ENCODE measurements at places on chromosomes 4 and X.

GRCh38 chr4:76457885-76458284 is 22.9 kb downstream of the SHROOM3 start:
- DNase-seq, result no peak

- no peak for DNase-seq
Measured at GRCh38 chr4:180571516-180572055, 1671.6 kb upstream of the TENM3 start.

- no peak for DNase-seq
Measured at GRCh38 chr4:113682730-113683537, 78.6 kb downstream of the CAMK2D start.

DNA sequence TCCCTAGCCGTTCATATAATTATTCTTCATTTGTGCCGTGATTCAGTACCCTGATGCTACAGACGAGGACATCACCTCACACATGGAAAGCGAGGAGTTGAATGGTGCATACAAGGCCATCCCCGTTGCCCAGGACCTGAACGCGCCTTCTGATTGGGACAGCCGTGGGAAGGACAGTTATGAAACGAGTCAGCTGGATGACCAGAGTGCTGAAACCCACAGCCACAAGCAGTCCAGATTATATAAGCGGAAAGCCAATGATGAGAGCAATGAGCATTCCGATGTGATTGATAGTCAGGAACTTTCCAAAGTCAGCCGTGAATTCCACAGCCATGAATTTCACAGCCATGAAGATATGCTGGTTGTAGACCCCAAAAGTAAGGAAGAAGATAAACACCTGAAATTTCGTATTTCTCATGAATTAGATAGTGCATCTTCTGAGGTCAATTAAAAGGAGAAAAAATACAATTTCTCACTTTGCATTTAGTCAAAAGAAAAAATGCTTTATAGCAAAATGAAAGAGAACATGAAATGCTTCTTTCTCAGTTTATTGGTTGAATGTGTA is 7.0 kb downstream of the SPP1 start:
- no peak for DNase-seq

GRCh38 chr4:98601708-98602107 is 56.7 kb downstream of the TSPAN5 start:
- no peak for DNase-seq

- DNase-seq, result no peak
Measured at GRCh38 chr4:100284129-100284880, 94.0 kb upstream of the DDIT4L start.

DNA sequence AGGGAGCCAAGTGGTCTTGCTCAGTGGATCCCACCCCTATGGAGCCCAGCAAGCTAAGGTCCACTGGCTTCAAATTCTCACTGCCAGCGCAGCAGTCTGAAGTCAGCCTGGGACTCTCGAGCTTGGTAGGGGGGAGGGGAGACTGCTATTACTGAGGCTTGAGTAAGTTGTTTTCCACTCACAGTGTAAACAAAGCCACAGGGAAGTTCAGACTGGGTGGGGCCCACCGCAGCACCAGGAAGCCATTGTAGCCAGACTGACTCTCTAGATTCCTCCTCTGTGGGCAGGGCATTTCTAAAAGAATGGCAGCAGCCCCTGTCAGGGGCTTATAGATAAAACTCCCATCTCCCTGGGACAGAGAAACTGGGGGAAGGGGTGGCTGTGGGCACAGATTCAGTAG is 721.0 kb upstream of the NDST4 start:
- no peak for DNase-seq

- no peak for DNase-seq
Measured at GRCh38 chr4:111535792-111536191, 609.5 kb upstream of the FAM241A start.

GRCh38 chrX:72273718-72274117 is 3.3 kb downstream of the RPS4X start:
- DNase-seq, result no peak

DNA sequence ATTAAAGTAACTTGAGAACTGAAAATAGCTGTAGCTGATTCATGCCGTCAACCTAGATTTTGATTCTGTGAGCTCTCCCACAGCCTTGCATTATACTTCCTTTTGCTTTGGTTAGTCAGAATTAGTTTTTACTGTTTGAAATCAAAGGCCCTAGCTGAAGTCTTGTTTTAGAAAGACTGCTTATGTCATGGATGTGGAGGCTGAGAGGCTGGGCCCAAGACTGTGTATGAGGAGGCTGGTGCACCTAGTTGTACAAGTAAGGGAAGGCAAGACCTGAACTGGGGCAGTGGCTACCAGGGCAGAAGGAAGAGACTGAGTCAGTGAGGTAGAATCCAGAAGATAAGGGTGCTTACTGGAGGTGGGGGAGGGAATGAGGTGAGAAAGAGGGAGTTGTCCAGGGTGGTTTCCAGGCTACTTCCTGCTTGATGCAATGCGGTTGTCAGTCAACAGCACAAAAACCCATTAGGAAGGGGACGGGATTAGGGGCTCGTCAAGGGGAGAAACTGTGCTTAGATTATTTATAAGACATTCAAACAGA is 76.2 kb upstream of the PAGE3 start:
- DNase-seq, result no peak

- no peak for DNase-seq
Measured at GRCh38 chr4:128583753-128584712, 225.5 kb upstream of the JADE1 start.

GRCh38 chrX:137033774-137034507 is at the start of gene GPR101:
Gene GPR101 (minus strand): TSS chrX:137033995. CDS start chrX:137031674, 2,321 bp downstream.
- no peak for DNase-seq

DNA sequence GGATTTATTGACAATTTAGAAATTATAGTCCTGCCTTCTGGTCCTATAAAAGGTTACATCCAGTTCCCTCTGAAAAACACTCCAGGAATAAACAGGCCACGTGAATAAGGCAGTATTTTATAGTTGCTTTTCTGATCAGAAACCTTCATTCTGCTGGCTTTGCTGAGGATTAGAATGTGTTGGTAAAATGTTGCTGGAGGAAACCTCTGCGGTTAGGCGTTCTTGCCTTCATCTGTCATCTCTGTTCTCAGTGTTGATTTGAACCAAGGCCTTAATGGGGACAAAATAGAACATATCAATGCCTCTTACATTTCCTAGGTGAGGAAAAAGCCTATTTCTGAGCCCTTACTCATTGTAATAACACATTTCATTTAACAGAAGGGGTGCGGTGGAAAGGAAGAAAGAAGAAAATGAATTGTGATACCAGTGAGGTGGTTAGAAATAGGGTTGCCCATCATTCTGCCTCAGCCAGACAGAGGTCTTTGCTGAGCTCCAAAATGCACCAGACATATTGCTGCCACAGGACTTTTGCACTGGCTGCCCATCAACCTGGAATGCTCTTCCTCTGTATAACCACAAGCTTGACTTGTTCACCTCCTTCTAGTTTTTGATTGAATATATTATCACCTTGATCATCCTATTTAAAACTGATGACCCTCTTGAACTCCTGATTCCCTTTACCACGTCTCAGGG is 18.0 kb upstream of the SPARCL1 start:
- DNase-seq, result no peak

DNA sequence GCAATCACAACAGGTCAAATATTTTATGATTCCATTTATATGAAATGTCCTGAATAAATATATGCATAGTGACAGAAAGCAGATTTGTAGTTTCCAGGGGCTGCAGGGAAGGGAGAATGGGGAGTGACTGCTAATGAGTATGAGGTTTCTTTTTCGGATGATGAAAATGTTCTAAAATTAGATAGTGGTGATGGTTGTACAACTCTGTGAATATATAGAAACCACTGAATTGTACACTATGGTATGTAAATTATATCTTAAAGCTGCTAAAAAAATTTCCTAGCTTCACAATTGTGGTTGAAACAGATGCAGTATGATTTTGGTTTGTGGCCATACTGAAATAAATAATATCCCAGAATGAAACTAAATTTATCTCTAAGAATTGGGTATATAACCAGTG is 12.9 kb upstream of the IL2 start:
- DNase-seq, result no peak

GRCh38 chr4:74097116-74097515 is 1.9 kb downstream of the CXCL2 start:
- DNase-seq, result no peak

DNA sequence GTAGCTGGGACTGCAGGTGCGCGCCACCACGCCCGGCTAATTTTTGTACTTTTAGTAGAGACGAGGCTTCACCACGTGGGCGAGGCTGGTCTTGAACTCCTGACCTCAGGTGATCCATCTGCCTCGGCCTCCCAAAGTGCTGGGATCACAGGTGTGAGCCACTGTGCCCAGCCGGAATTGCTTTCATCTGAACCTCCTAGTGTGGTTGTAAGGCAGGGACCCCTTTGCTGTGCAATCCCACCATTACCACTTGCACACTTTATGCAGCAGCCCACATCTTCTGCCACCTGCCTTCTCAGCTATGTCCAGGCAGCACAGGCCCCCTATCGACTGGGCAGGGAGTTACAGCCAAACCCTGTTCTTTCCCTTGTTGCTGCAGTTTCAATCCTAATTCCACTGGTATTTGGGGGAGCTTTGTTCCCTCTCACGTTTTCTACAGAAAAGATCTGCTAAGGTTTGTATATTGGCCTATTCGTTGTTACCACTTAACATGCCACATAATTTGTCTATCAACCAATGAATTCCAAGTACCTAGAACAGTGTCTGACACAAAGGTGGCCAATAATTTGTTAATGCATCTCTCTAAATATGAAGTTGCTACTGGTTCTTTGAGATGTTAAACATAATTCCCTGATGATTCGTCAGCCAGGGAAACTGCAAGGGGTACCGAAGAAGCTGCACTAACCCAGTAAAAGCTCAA is 6.5 kb downstream of the RPL39 start:
- no peak for DNase-seq

DNA sequence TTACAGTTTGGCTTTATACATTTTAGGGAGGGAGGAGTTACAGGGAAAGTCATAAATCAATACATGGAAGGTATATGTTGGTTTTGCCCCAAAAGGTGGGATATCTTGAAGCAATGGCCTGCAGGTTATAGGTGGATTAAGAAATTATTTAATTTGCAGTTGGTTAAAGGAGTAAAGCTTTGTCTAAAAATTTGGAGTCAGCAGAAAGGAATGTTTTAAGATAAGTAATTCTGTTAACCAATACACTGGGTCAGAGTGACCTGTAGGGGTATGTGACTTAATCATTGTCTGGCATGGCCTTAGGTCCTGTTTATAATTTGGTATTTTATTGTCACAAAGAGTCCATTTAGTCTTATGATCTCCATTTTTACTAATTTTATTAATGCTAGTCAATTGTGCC is 115.0 kb downstream of the AGTR2 start:
- no peak for DNase-seq

DNA sequence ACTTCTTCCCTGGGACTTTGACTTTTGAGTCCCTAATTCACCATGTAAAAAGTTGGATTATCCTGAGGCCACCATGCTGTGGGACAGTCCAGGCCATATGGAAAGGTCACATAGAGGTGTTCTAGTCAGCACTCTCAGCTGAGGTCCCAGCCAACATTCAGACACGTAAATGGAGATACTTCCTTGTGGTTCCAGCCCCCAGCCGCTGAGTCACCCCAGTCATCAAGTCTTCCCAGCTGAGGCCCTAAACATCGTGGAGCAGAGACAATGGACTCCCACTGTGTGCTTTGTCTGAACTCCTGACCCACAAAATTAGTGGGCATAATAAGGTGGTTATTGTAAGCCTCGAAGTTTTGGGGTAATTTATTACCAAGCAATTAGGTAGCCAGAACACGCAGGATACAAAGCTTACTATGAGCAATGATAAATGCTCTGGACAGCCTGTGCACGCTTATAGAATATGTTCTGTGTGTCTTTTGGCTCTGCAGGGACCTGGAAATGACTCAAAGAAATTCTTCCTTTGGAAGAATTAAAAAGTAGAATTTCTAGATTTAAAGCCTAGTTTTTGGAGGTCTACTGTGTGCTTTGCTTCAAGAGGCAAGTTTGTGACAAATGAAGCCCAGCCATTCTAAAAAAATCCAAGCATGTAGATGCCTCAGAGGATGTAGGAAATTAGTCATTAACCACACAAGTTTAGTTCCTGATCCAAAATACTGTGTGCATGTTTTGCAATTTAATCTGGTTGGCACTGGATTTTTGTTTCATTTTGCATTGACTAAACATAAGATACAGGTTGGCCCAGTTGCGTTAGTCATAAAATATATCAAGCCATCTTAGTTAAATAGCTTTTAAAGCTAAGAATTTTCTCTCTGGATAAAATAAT is 33.2 kb upstream of the SLC9A7 start:
- no peak for DNase-seq

DNA sequence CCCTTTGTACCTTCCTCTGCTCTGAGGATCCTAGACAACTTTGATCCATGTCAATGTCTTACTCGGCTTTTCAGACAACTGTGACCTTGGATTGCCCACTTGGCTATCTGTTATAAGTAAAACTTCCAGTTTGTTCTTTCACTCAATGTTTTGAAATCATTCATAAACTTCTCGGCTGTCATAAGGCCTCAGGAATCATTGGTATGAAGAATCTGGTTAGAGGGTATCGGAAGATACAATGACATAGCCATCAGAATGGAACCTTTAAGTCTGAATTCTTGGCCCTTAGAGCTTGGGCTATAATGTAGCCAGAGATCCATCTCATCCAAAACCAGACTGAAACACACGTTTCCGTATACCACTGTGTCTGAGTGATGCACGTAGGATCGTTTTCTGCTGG is 59.0 kb upstream of the WDR1 start:
- DNase-seq, result no peak

DNA sequence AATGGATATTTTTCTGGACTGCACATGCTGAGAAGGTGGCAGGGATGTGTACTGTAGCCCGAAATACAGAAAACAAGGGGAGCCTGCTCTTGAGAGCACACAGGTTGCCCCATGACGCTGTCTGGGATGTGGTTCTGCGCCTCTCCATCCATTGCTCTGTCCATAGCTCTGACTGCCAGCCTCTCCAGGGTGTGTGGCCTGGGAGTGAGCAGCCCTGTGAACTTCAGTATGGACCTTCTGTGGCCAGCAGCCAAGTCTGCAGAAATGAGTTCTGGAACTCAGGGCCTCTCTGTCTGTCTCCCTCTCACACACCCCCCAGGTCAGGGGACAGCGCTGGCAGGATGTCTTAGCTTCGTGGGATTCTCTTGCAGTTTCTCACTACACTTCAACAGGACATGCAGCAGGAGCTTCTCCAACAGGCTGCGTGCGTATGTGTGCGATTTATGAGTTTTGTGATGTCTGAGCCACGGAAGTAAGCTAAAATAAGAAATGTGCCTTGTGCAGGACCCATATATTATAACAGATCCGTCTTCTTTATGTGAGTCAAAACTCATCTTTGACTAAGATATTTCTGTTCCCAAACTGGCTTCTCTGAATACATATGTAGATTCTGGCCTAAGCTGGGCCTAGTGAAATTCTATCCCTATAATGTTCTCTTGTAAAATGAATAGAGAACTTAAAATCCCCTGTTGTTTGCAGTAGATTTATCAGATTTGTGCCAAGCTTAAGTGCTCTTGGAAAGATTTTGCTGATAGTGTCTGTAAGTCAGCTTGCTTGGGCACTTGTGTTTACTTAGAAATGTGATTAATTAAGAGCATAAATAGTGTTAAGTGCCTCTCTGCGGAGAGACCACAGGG is 40.0 kb downstream of the PROM1 start:
- DNase-seq, result no peak

GRCh38 chrX:93673056-93673868 is at the start of gene NAP1L3:
Gene NAP1L3 (minus strand): TSS chrX:93673578. CDS start chrX:93673304, 274 bp downstream.
- DNase-seq, result peak; percentile 78

Data from left forelimb (tissue), 1 donor.